Effector memory CD4-positive, alpha-beta T cell (primary cell): ENCODE measurements at places on chromosomes 11 and 22.

GRCh38 chr11:77035580-77035979, 1.4 kb downstream of the B3GNT6 start:
- DNase-seq, result no peak

- no peak for DNase-seq
Observed at GRCh38 chr22:28951969-28952521, 68.7 kb downstream of the ZNRF3 start.

DNA sequence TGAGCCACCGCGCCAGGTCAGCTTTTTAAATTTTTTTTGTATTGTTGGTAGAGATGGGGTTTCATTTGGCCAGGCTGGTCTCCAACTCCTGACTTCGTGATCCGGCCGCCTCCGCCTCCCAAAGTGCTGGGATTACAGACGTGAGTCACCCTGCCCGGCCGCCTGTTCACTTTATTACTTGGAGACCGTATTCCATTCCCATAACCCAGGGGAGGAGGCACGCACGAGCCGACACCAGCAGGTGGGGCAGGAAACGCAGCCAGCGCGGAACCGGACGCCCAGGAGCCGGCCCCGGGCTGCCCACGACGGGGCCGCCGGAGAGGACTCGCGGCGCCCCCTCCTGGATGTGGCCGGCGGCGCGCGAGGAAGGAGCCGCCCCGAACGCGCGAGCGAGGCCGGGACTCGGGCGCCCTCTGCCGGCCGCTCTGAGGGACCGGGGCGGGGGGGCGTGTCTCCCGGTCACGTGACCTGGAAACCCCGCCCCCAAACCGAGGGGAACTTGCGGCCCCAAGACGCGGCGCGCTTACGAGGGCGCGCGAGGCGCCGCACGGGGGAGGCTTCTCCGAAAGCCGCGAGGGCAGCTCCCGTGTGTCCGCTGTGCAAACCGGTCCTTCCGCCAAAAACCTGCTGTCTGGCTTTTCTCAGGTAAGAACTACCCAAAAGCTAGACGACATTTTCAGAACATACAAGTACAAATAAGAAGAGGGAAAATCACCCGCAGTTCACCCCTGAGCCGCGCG, 11.6 kb upstream of the RNH1 start:
- DNase-seq, result peak; percentile 84

- no peak for DNase-seq
Observed at GRCh38 chr11:27339941-27340340, 23.1 kb downstream of the CCDC34 start.

- no peak for DNase-seq
Observed at GRCh38 chr11:44600839-44601383, 35.4 kb downstream of the CD82 start.
